ENCODE measurements at places on chromosomes 4 and X. TPM values are rescaled to one million over a fixed set of nuclear protein-coding genes. Genes with fewer than 3 reads are reported as not detected.

Gene EFHC2
- total RNA-seq, result not detected

Gene RBMXL3
- total RNA-seq, result not detected

Gene CLNK
- not detected for total RNA-seq

- no peak for DNase-seq
Observed at GRCh38 chrX:95076449-95076848, 1402.4 kb downstream of the FAM133A start.

DNA sequence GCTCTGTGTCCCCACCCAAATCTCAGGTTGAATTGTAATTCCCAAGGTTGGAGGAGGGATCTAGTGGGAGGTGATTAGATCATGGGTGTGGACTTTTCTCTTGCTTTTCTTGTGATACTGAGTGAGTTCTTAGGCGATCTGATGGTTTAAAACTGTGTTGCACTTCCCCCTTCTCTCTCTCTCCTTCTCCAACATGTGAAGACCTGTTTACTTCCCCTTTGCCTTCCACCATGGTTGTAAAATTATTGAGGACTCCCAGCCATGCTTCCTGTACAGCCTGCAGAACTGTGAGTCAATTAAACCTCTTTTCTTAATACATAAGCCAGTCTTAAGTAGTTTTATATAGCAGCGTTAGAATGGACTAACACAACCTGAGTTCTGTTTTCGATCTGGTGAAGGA is 738.2 kb downstream of the ARAP2 start:
- no peak for DNase-seq

- DNase-seq, result no peak
Observed at GRCh38 chr4:71444395-71444794, 105.6 kb downstream of the SLC4A4 start.

GRCh38 chrX:21975812-21976211 is 35.3 kb downstream of the SMS start:
- DNase-seq, result peak; percentile 80

- DNase-seq, result peak; percentile 5
Observed at GRCh38 chr4:105666693-105667092, 41.8 kb downstream of the INTS12 start.

DNA sequence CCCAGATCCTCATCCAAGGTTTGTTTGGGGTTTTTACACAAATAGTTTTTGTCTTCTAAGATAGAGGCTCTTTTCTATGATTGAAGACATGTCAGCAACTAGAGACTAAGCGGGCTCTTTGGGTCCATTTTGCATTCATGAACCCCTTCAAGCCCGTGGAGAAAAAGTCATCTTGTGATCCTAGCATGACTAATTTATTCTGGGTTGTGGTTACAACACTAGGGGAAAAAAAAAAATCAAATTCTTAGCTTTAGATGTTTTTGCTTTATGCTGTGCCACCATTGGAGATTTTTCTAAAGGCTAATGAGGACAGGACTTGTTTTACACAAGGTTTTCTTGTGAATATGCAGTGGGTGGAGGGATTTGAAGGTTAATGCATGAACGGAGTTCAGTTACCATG is 440.0 kb downstream of the PCDH7 start:
- no peak for DNase-seq

DNA sequence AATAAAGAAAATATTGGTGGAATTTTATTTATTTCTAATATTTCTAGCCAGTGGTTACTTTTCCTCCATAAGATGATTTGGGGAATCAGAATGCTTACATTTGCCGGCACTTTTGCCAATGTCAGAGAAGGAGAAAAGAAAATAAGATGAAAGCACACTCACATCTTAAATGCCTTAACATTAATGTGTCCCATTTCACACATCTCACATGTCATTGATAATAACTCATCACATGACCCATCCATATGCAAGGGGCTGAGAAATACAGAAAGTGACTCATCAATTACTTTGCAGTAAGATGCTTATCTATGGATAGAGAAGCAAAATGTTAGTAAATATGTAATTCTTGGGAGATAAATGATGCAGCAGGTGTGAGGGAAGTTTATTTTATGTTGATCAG is 1531.0 kb downstream of the PCDH7 start:
- DNase-seq, result no peak

All from lung microvascular endothelial cell (primary cell).